ENCODE measurements at places on chromosomes 5 and 9.

- no peak for DNase-seq
Measured at GRCh38 chr9:121029469-121029868, 20.6 kb downstream of the C5 start.

DNA sequence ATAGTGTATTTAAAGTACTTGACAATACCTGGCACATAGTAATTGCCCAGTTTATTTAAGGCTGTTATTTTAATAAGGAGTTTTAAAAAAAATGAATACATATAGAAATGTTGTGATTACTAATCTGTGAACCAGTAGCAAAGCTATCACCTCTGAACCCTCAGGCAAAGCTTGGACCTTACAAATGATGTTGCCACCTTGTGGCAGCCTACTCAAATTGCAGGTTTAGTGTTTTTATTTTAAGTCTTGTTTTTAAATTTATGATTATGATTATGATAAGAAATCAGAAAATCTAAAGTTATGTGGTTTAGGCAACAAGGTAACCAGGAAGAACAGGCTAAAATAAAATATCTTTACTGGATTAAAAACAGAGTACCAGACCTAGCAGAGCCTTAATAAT is 35.8 kb downstream of the PPARGC1B start:
- no peak for DNase-seq

DNA sequence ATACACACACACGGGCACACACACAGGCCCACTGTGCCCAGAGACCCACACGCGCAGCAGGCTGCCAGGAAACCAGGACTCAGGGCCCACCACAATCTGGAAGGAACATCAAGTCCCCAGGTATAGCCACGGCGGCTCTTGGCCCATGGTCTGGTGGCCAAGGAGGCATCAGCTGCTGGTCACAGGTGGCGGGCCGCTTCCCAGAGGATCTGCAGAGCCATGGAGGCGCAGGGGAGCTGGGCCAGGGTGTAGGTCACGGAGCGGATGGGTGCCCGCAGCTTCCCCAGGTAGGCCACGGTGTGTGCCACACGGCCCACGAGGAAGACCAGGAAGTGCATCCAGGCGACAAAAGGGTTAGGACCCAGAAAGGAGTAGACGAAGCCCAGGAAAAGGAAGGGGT is 13.4 kb downstream of the PTGES start:
- no peak for DNase-seq

GRCh38 chr9:124624735-124624992 is 117.5 kb upstream of the NR5A1 start:
- no peak for DNase-seq

DNA sequence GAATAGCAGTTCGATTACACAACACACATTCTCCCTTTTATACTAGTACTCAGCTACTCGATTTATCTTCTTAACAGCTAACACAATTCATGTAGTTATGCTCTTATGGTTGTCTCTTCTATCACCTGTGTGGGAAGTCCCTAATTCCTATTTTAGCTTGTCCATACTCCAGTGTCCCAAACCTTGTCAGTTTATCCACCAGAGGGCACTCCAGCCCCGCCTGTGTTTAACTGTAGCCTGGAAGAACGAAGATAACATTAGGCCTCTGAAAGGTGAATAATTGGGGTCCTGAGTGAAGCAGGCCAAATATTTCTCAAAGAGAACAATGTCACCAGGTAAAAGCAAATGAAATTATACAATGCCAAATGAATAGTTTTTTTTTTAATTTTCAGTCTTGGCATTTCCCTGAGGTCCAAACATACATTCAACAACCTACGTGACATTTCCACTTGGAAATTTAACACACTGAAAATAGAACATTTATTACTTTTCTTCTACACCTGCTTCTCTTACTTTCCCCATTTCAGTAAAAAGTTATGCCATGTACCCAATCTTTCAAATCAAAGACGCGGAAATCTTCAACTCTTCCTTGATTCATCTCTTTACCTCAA is 560.7 kb downstream of the HTR1A start:
- peak; percentile 21 for DNase-seq

DNA sequence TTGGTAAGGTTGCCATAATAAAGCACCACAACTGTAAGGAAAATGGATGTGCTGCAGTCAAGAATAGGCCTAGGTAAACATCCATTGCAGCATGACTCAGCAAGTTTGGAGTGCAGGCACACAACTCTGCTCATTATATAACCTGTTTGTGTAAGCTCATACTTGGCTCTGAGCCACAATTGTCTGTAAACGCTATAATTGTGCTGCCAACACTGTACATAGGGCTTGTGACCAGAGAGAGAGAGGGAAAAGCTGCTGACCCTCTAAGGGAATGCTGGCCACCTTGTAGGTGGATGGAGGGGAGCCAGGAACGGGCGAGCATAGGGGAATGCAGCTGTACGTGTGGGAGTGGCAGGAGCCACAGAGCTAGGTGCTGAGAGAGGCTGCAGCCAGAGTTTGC is 2186.5 kb upstream of the ACO1 start:
- DNase-seq: no peak

All from stimulated activated CD4-positive, alpha-beta T cell treated with anti-CD3 and anti-CD28 coated beads, Interleukin-12 subunit alpha, Interleukin-12 subunit beta, amount 100 ng/mL, for 48 hours (primary cell).